COR-L47 (cell line): ENCODE measurements at places on chromosomes 13 and 19.

DNA sequence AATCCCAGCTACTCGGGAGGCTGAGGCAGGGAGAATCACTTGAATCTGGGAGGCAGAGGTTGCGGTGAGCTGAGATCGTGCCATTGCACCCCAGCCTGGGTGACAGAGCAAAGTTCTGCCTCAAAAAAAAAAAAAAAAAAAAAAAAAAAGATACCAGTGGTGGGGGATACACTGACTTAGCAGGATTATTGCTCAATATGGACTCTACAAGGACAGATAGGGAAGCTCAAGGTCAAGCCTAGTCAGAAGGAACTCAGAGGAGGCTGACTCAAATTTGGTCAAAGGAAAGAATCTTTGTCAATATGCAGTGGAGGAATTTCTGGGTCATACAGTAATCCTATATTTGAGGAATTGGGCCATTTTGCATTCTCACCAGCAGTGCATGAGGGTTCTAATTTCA lies 6.7 kb upstream of the DIAPH3 start:
- DNase-seq = no peak

DNA sequence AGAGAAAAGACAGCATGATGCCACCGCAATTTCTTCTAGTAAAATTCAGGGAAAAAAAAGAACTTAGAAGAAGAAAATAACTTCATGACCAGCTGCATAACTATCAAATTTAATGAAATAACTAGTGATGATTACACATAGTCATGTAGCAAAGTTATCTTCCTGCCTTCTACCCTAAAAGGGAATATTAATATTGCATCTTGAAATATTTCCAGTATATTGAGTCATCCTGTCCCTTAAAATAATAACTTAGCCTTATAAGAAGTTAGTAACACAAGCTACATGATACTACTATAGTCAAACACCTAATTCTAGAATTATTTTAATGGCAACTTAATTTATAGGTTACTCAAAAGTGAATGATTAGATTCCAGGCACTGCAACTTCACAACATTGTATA lies 289.2 kb downstream of the KLF12 start:
- no peak for DNase-seq

- peak; percentile 80 for DNase-seq
Observed at GRCh38 chr19:33795370-33796163, 1.1 kb upstream of the KCTD15 start.

DNA sequence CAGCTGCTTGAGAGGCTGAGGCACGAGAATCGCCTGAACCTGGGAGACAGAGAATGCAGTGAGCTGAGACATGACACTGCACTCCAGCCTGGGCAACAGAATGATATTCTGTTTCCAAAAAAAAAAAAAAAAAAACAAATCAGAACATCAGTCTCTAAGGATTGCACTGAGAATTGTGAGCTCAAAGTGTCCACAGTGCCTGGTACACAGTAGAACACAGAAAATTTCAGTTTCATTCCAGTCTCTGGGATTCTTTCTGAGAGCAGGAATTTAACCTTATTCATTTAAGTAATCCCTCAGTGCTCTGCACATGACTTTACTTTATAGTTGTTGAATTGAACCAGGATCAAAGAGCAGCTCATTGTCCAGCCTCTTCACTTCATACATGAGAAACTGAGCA lies 25.9 kb upstream of the GATAD2A start:
- no peak for DNase-seq

GRCh38 chr19:50292216-50292827 lies 36.9 kb downstream of the KCNC3 start:
- no peak for DNase-seq

- no peak for DNase-seq
Observed at GRCh38 chr19:33301144-33301899, 1.0 kb downstream of the CEBPA start.

- peak; percentile 37 for DNase-seq
Observed at GRCh38 chr13:44350775-44351504, 22.7 kb upstream of the SERP2 start.

DNA sequence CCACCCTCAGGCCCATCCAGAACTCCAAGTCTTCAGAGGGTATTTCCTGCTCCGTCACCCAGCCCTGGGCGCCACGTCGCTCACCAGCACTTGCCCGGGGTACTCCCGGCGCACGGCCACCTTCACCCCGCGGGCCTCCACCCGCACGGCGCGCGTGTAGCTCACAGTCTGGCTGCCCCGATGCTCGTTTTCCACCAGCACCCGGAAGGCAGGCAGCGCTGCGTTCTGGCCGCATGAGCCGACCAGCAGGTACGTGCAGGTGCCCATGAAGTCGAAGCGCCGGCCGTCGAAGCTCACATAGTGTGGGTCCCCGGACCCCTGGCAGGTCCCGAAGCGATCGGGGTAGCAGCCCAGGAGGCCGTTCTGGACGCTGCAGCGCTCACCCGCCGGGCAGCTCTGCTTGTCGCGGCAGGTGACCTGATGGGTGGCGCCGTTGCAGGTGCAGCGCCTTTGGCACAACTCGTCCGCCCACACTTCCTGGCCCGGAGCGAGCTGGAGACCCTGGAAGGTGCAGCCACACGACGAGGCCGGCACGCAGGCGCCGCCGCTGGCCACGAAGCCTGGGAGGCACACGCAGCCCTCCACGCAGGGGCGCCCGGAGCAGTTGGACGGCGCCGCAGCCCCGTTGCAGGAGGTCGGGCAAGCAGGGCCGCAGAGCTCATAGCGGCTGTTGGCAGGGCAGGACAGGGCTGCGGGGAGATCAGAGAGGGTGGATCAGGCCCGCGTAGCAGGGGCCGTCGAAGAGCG lies 19.2 kb downstream of the FCGBP start:
- DNase-seq = no peak

GRCh38 chr13:79196843-79197242 lies 209.2 kb downstream of the RBM26 start:
- DNase-seq = no peak

DNA sequence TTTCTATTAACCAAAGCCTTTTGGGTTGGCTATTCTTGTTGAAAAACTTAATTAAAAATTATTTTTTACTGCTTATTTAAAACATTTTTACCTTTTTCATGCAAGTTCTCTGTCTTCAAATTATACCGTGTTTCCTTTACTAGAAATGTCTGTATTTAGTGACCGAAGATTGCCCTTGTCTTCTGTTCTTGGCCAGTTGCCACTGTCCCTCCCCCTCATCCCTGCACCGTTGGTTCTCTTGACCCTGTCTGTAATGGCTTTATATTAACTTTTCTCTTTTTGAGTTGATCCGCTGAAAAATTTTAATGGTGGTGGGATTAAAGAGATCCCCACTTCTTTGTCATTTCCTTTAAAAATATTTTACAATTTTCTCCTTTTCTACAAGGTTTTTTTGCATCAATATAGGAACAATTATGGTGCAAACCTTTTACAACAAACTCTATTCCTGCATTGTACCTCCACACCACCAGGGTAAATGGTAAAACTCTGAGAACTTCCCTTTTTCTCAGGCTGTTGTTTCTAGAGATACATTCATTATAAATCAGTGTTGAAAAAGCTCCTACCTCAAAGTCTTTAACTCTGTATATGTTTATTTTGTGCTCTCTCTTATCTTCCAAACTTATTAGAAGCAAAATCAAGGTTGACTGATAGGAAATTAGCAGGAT lies 12.9 kb upstream of the RNF113B start:
- DNase-seq = peak; percentile 1

DNA sequence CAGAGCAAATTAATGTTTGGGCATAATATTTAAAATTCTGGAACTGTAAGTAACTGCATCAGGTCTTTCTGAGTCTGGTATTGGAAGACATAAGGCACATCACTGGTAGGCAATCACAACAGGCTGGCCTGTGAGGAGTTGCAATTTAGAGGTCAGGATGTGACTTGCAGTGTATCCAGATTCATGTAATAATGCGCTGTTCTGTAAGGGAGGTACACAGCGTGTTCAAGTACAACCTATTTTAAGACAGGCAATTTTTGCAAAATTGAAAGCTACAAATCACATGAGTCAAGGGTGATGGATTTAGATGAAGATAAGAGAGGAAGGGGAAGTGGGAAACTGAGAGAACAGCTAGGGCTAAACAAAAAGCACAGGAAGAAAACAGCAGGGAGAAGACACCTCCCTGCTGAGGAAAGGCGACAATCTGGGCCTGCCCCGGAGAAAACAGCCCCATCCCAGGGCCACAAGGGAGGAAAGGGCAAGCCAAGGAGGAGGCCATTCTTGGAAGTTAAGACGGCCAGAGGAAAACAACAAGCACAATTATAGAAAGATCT lies 138.1 kb downstream of the LACC1 start:
- no peak for DNase-seq

- no peak for DNase-seq
Observed at GRCh38 chr13:22243469-22244163, 572.7 kb downstream of the FGF9 start.

DNA sequence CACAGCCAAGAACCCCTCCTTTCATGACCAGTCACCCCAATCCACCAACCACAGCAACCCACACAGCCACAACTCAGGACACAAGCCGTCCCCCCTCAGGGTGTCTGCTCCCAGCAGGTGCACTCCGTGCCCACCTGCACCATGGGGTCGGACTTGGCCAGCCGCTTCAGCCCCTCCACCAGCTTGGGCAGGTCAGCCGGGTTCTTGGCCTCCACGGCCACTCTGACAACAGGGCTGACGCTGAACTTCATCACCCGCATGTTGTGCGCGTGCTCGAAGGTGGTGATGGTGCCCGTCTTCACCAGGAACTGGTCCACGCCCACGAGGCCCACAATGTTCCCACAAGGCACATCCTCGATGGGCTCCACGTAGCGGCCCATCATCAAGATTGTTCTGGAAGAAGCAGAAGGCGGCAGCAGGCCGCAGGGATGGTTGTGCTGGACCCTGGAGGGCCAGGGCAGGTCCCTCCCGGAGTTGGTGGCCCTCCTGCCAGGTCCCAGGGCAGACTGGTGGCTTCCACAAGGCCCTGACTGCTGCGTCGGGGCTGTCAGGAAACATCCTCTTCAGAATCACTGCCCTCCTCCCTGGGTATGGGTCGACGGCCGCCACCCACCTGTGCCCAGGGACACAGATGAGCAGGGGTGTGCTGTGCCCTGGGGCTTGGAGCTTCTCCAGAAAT lies 5.5 kb downstream of the EEF2 start:
- DNase-seq = no peak

GRCh38 chr13:87452281-87452680 lies 218.9 kb upstream of the SLITRK5 start:
- DNase-seq = no peak

- peak; percentile 62 for DNase-seq
Observed at GRCh38 chr13:53141336-53141735, 112.7 kb downstream of the OLFM4 start.

DNA sequence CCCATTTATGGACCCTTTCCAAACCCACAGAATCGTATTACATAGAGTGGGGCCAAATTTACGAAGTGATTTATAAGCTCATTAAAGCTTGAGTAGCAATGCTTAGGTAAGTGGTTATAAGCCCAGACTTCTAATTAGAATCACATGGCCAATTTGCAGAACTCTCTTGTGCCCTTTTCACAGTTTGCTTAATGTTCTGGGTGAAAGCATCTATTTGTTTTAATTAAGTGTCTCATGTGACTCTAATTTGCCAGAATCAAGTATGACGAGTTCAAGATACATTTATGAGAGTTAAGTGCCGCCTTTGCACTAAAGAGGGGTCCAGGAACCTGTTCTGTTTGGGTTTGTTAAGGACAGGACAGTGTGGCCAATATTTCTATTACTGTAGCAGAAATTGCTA lies 46.0 kb upstream of the ZNF681 start:
- no peak for DNase-seq

GRCh38 chr19:5536337-5536894 lies 31.3 kb downstream of the TINCR start:
- DNase-seq = peak; percentile 94

GRCh38 chr19:2032296-2032941 lies 16.9 kb upstream of the BTBD2 start:
- DNase-seq = peak; percentile 83

DNA sequence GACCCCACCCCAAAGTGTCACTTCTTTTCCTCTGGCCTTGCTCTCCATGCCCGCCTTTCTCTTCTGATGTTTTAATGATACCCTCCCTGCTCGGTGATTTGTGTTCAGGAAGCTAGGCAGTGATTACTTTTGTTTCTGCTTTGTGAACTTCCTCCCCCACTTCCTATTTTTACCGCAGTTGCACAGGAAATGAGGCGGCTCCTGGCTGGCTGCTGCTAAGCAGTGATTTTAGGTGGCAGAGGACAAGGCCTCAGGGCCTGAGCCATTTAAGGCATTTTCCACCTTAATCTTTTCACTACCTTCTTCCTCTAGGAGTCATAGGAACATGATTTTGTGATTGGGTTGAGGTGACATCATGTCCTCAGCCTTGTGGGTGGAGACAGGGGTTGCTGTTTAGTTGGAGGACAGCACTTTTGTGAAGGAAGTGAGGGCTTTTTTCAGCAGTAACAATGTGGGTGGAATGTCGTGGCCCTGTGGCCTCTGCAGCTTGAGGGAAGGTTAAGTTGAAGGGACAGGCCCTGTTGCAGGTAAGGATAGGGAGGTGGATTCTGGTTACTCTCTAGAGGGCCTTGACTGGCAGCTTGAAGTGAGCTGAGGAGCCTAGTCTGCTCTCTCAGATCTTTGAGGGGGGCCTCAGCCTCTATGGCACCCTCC lies 15.7 kb downstream of the GARRE1 start:
- peak; percentile 13 for DNase-seq

GRCh38 chr13:87057807-87058520 lies 613.2 kb upstream of the SLITRK5 start:
- DNase-seq = no peak
